ENCODE measurements at places on chromosomes 3 and 15.

DNA sequence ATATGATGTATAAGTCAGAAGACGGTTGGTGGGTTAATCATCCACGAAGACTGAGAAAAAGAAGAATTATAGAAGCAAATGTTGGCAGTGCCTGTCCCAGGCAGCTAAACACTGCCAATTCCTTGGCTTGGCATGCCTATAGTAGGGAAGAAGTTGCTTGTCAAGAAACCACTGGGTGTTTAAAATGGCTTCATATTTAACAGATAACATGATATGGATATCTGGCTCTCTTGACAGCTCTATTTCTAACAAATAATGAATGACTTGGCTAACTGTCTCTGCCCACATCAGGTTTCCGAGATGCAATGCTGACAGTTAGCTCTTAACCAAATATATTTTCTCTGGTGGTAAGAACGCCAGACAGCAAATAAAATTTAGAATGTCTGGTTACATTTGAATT, 341.7 kb upstream of the KCNMB2 start:
- no peak for DNase-seq

DNA sequence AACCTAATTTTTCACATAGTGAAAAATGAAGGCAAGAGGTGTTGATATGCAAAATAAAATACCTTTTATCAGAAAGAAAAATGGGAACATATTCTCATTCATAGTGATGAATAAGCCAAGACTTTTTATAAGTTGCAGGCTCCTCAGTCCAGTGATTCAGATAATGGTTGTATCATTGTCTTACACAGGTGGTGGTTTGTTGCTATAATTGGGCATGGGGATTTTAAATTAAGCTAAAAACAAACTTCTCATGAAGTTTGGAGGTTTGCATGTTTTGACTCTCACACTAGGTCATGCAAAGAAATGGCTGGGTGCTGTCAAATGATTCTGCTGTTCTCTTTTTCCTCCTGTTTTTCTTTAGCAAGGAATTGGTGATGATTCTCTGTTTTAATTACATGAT, 60.8 kb upstream of the SKIL start:
- no peak for DNase-seq

DNA sequence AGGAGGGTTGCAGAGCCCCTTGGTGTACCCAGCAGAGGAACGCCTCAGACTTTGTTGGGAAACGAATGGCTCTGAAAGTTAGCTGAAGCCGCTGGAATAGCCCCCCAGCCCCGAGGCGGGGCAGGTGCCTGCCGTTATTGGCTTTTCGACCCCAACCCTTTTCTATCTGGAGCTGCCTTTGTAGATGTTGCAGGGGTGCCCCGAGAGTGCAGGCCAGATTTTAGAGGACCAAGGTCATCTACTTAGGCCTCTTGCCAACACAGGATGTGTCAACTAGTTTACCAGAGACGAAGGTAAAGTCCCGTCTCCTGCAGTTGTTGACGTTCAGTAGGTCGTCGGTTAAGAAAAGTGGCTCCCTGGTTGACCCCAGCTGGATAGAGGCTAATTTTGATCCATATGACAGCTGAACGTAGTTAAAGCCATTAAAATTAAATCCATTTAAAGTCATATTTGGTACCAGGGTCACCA, 579 bp upstream of the UBE3A start:
- DNase-seq, result no peak

GRCh38 chr3:39960515-39961191, 151.2 kb downstream of the MYRIP start:
- DNase-seq, result no peak

DNA sequence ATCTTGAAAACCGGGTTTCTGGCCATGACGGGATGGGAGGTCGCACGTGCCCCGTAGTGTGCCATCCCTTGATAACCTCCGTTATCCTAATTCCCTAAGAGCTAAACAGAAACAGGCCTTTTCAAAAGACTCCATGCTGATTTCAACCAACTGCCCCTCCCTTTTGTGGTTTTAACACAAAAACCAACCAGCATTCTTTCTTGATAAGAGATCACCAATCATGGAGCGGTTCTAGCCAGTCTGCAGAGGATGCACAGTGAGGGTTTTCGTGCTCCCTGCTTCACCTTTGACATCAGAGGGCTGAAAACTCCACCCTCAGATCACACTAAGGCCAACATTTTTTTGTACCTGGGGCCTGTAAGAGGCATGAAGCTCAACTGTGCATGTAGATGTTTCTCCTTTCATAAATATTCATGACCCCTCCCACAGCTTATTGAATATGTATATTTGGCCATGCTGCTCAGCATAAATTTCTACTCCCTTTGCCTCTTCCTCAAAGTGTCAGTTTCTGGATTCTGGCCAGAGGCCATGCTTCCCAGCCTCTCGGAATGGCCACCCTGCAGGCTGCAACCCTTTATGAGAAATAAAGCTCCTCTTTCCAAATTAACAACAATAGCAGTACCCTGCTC, 41.3 kb downstream of the FAM3D start:
- no peak for DNase-seq

DNA sequence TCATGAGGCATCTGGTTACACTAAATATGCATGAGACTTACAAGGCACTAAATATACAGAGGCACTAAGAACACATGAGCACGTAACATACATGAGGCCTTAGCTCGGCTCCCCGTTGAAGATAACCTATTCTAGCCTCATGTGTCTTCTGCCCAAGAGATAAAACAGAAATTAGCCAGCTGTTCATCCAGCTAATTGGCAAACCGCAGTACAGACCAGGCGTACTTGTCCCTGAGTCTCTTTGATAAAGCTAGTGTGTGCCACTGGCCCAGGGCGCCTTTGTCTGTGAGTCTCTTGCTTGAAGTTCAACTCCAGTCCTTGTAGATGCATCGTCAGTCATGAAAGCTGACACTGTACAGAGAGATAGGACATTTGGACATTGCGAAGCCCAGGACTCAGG, 121.9 kb upstream of the SPATA12 start:
- DNase-seq, result no peak

DNA sequence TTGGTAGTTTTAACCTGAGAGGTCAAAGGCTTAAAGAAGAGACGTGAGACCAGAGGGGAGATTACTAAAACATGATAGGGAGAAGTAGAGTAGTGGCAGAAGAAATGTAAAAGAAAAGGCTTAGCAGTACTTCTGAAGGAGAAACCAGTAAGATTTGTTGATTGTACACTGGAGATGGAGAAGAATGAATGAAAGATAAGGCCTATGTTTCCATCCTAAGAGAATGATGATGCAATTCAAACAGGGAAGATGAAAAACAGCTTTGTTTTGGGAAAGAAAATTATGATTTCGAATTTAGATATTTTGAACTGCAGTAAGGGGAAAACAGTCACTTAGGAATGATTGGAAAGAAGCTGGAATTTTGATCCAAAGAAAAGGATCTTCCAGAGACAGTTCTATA, 97.4 kb upstream of the PLXND1 start:
- DNase-seq, result no peak

DNA sequence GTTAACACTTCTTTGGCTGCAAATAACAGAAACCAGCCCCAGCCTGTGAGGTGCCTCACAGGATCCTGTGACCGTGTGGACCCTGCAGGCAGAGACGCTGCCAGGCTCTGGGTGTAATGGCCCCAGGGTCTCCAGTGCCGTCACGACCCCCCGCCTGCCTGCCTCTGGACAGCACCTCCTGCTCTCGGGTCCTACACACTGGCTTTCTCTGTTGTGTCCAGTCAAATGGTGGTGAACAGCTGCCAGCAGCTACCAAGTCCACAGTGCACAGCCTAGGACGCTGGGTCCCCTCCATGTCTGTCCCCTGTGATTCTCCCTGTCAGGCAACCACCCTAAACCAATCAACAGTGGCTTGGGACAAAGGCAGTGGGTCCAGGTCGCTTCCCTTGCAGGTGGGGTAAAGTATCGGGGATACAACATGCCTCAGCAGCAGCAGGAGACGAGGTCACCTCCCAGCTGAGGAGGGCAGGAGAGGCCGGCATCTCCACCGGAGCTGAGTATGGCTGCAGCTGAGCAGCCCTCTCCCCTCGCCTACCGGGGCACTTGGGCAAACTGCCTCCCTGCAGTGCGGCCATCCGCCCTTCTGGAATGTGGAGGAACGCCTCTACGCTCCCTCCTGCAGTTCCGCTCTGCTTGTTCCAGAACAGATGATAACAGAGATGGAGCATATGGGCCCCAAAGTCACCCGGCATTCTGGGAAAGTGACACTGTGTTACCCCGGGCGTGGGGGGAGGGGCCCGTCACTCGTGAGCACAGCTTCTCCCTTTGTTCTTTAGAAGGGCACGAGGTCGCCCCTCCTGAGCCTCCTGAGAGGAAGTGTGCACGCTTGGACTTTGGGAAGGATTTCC, 21.1 kb upstream of the SKOR1 start:
- DNase-seq, result no peak

DNA sequence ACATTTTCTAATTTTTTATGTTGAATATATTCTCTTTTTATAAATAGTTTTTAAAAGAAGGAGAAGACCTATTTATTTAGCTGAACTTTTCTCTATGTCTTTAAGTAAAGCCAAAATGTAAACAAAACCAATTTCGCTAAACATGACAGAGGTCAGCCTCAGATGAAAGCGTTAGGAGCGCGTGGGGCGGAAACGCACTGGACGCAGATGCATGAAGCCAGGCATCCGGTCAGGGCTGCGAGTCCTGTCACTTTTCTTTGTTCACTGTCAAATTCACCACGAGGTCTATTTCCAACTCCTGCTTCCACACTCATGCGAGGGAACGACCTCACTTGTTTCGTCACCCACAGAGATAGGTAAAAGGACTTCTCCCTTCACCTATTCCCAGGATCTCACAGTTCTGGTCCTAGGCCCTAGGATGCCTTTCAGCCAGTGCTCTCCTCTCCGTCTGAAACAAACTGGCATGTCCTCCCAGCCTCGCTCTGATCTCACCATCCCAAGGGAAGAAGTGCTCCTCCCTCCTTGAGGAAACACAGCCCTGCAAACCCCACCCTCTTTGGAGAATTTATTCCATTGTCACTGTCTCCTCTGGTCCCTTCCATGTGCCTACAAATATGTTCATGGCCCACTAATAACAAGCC, 57.9 kb downstream of the ITGB5 start:
- no peak for DNase-seq

DNA sequence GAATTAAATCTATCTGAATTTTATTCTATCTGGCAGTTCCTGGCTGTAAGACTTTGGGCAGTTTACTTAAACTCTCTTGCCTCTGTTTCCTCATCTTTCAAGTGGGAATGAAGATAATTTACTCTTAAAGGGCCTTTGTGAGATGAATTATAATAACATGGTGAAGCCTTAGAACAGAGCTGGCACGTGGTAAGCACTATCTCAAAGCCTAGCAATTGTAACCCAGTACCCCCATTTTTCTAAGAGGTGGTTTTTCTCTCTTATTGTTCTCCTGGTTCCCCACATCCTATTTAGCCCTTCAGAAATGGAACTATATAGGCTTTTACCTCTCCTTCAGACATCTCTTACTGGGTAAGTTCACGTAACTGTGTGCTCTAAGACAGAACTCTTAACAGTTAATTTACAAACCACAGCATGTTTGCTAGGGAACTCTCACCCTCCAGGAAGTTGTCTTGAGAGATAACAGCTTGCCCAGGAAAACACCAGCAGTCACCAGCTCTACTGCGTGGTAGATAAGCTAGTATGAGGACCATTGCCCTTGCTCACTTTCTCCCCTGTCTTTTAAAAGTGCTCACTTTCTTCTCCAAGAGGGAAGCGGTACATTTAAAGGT, 12.3 kb upstream of the CRBN start:
- DNase-seq, result no peak

DNA sequence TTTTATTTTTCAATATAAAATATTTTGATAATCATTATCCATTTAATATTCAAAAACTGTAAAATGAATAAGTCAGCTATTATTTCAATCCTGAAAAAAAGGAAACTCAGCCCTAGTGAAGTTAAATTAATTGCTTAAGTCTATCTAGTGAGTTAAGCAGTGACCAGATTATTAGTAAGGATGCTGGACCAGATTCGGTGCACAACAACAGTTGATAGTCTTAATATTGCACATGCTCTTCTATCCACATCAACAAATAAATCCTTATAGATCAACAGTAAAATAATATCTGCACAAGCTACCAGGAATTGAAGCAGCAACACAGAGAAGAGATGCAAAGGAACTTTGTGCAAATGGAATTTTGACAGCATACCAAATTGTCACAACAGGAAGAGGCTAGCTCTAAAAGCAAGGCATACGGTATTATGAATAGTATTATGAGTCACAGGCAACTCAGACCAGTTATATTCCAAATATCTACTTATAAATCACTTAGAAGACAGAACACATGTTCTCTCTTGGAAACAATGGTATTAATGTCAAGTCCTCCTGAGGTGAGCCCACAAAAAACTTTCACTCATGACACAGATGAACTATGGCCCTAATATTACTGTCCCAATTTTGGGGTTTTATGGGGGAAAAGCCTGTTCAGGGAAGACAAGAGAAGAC, 24.9 kb downstream of the VPS13C start:
- no peak for DNase-seq

GRCh38 chr15:29139540-29140459, 129.8 kb downstream of the NSMCE3 start:
- peak; percentile 50 for DNase-seq

DNA sequence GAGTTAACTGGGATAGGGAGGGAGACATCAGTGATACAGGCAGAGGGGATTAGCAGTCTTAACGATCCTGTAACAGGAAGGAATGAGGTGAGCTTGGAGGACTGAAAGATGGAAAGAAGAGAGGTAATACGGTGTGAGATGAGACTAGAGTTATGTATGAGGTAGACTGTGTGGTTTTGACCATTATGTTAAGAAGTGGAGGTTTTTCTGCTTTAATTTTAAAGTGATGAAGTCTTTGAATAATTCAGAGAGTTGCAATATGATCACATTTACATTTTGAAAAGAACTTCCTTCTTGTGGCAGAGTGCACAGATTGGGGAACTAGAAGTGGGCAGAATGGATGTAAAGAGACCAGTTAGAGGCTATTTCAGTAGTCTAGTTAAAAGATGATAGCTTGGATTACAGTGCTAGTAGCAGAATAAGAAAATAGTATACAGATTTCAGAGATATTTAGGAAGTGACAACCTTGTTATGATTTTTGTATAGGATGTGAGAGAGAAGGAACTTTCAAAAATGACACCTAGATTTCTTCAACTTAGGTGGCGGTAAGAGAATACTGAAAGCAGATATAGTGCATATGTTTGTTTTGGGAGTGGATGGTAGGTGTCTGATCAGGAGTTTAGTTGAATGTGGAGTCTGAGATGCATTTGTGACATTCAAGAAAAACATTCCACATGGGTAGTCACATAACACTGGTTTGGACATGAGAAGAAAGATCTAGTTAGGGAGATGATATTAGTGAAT, 40.5 kb downstream of the STT3B start:
- DNase-seq, result no peak

DNA sequence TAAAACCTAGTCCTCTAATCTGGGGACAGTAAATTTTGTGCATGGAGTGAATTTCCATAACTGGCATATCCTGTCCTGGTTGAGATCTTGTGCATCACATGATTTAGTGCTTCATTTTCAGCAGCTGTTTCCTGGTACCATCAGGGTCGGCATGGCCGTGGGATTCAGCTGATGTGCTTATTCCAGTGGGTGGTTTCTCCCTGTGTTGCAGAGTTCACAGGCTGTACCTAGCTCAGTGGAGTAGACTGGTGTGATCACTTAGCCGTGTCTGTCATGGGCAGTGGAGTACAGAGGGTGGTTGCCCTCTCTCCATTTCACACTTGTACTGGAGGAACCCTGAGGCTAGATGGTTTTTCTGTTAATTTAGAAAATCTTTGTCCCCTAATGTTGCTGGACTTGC, 228.5 kb downstream of the PTPRG start:
- DNase-seq, result no peak

All from activated naive CD4-positive, alpha-beta T cell treated with Interleukin-2 at 50 U/mL for 16 hours (primary cell).